ENCODE measurements at places on chromosomes 3 and 15. TPM values are rescaled to one million over a fixed set of nuclear protein-coding genes. Genes with fewer than 3 reads are reported as not detected.
A peak's percentile ranks its signal among the peaks of the same experiment; 100 is the strongest.

GRCh38 chr15:39645138-39645975, 64.5 kb downstream of the THBS1 start:
- no peak for DNase-seq

- DNase-seq = no peak
These were observed 90.0 kb downstream of the GAP43 start for GRCh38 chr3:115713284-115713683.

DNA sequence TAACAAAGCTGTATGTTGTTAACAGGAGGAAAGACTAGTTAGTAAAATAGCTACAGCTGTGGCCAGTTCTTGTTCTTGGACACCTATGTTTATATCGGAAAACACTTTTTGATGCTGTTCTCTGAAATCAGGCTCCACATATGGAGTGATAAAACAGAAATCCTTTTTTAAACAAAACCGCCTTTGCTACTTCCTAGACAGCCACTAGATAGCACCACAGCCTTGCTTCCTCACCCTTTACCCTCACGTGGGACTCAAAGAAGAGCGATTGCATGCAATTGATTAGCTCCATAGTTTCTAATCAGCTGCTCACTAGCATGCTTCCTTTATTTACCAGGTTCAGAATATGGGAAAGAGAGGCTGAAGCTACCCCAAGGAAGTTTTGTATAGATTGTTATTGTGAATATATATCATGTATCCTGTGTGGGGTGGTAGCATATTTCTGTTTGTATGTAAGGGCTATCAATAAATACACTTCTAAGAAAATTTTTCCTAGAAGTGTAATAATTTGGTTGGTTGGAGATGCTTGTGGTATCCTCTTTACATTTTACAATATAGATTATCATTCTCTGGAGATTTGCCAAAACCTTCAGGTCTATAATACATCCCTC, 4.3 kb upstream of the MTFMT start:
- DNase-seq = no peak

DNA sequence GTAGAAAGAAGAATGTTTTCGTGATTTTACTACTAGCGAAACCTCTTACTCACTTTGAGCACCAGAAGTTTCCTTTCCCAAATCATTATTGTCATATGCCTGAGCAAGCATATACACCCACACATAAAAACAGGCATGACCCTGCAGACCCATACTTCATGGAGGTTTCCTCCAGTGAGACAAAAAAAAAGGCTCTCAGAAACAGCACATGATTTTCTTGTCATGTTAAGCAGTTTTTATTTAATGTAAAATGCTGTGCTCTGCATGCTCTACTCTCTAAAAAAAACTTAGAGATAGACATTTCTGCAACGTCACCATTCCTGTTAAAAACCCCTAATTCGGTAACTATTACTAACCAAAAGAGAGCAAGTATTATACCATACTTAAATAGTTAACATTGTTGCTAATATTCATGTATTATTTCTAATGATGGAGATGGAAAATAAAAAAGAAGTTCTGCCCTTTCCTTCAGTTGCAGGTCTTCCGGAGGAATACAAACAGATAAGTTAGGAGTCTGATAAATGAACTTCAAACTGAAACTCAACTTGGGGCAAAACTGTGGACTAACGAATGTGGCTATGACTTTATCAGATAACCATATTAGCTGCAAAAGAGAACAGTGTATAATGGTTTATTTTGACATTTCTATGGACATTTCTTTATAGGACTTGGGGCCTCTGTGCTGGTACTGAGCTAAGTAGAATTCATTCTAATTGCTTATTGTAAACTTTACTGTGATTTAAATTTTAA, 15.9 kb downstream of the CD200R1 start:
- DNase-seq = no peak

DNA sequence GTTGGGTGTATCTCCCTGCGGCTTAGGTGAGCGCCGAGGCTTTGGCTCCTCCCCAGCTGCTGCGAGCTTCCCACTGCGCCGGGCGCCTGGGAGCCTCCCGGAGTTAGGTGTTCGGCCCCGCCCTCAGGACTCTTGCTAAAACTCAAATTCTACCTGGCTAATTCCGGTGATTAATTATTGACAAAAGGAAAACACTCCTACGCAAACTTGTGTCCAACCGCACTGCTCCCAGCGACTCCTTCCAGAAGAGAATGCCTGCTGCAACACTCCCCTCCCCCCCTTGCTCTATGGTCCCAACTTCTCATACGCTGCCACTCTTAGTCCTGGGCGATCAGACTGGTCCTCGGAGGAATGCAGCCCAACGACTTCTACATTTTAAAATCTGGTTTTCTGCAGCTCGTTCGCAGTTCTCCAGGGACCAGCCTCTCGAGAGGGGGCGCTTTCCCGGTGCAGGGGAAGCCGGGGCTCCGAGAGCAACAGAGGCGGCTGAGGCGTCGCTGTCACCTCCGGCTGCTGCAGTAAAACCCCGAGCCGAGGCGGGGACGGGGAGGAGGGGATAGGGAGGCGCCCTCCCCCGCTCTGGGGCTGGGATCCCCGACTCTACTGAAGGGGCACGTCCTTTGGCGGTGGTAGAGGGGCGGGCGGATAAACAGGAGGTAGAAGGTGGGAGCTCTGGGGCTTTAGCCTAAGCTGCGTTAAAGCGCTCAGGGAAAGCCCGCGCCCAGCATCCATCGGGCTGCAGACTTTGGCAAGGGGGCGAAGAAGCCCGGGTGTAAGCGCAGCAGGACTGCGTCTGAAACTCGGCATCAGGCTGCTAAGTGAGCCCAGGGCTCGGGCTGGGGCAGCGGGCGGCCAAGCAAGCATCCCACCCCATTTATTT, at the start of gene SPTSSB:
SPTSSB (minus strand) TSS at position 77 of the 880 bp plus-strand sequence. CDS start 25,194 bp downstream, outside the sequence.
- peak; percentile 21 for DNase-seq

- no peak for DNase-seq
These were observed 383.4 kb downstream of the MECOM start for GRCh38 chr3:169280010-169280585.

DNA sequence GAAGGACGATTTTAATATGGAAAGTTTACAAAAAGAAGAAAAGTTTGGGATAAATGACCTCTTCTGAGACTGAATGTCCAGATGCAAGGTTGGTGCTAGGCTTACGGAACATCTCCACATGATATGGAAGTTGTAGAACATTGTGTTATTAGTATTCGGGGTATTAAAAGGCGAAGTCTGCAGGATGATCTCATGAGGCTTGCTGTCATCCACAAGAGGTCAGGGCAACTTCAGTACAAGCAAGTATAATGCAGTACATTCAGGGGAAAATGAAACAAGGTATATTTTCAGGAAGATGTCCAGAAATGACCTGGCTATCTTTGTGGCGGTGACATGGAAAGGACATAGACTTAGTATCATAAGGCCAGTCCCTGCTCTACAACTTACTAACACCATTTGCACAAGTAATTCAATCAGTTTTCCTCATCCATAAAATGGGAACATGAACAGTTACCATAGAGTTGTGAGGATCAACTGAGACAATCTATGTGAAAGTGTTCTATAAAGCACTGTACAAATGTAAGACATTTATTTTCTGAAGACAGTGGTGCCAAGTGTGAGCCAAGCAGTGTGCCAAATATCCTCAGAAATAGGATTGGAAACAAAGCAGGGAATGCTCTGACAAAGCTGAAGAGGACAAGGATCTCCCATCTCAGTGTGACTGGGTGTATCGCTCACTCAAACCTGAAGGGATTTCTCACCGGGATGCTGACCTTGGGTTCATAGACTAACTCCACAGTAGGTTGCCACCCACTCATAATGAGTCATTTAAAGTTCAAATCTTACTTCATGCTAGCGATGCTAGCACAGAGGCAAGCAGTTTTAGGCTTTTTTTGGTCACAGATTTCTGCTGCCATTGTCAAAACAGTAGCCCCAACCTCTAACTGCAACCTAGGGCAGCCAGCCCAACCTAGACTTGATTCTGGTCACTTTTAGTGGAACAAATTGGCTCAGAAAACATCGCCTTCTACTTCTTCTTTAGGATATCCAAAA, 118.3 kb downstream of the TIGIT start:
- no peak for DNase-seq

DNA sequence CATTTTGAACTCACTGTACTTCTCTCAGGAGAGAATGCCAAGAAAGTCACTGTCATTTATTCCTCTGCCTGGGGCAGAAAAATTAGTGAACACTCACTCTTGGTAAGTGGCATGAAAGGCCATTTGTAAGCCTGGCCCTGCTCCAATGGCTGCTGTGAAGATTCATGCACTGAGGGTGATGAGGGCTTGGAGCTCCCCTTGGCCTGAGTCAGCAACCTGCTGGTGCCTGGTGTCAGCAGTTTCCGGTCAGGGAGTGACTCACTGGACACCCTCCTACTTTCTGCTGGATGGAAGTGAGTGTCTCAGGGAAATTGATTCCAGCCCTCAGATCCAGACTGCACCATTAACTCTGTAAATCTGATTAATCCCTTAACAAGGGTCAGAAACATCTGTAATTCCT, 37.6 kb downstream of the TRA2B start:
- no peak for DNase-seq

DNA sequence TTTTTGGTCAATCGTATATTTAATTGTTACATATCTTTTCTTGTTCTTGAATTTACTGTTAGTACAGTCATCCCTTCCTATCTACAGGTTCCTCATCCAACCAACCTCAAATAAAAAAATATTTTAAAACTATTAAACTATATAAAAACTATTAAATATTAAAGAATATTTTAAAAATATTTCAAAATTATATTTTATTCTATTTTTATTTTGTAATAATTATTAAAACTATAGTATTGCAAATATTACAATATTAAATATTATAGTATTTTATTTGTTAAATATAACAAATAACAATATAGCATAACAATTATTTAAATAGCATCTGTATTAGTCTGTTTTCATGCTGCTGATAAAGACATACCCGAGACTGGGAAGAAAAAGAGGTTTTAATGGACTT, 357.9 kb upstream of the GOLIM4 start:
- DNase-seq = no peak

- DNase-seq = no peak
These were observed 401 bp downstream of the RAMAC start for GRCh38 chr15:82986442-82986780.

DNA sequence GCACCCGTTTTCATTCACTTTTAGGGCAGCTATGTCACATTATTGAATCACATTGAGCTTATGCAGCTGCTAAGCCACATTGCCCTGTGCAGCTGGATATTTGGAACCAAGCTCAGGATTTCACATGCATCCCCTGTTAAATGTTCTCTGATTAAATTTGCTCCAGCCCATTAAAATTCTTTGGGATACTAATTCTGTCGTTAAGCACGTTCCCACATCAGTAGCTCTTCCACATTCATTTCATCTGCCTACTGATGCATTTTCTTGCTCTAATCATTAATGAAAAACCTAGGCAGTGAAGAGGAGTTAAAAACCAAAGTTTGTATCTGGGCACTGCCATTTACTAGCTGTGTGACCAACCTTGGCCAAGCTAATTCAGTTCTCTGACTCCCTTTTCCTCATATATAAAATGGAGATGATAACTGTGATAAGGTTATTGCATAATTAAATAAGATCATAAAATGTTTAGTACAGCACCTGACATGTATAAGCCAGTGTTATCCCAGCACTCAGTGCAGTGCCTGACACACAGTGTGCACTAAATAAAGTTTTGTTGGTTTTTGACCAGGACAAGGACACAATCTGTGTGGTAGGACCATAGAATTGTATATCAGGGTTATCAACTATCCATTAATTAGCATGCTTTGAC, 222.2 kb upstream of the ATP11B start:
- DNase-seq = no peak

- no peak for DNase-seq
These were observed 249.3 kb upstream of the FEZF2 start for GRCh38 chr3:62622553-62623174.

DNA sequence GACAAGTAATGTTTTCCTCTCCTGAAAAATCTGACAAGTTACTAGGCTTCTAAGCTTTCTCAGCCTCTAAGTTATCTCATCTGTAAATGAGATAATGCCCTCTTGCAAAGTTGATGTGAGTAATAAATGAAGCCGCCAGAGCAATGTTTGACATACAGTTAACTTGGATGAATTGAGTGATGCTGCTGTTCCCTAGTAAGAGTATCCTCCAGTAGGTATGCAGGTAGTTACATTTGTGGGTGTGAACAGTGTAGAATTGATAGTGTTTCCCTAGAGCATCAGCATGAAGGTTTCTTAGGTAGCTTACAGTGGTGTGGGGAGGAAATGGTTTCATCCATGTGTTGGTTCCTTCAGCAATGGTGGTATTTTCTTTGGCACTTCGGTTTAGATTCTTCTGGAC, 3.4 kb downstream of the ATP2C1 start:
- no peak for DNase-seq

DNA sequence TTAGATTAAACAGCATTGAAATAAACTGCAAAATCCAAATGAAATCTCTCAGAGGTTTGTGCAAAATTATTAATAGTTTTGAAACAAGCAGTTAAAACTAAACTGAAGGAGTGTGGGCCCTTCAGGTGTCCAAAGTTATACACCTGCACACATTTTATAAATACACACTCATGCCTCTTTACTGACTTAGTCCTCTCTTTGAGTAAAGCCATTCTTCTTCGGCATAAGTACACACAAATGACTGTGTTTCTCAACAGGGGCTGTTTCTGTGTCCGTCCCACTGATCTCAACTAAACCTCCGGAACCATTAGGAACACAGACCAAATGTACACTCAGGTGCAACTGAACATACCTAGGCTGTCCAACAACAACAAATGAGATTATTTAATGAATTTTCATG, 18.8 kb downstream of the MECOM start:
- no peak for DNase-seq

DNA sequence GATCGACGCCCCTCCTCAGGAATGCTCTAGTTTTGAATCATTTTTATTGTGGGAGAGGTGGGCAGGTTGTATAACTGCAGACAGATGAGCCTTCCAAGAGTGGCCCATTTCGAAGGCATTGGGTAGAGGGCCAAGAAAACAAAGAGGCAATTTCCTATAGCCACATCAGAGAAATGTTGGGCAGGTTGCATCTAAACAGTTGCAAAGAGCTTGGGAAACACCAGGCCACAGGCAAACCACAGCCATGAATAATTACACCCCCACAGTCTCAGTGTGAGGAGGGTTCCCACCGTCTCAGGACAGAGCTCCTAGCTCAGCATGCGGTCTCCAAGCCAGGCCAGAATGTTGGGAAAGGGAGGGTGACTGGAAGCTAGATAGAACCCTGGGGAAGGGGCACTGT, 257.3 kb downstream of the ABHD5 start:
- no peak for DNase-seq

DNA sequence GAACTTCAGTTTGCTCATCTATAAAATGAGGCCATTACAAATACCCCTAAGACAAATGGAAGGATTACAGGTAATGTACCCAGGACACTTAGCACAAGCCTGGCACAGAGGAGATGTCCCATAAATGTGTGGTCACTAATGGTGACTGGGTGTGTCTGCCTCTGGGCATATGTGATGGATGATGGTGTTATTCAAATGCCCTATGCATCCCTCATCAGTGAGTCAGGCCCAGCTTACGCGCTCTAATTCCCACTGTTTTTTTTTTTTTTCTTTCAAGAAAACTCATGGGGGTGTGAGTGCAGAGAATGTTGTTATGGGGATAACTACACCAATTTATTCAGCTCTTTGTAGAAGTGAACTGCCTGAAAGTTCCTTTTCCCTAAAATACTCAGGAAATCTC, 23.6 kb upstream of the KIF23 start:
- DNase-seq = no peak

The AHSG gene
- total RNA-seq = not detected

The ITIH1 gene
- not detected for total RNA-seq

The HIGD2B gene
- not detected for total RNA-seq

The SEMA6D gene
- not detected for total RNA-seq

The AQP9 gene
- 0.78 TPM for total RNA-seq

The XIRP1 gene
- total RNA-seq = not detected

The ZNF80 gene
- total RNA-seq = 0.97 TPM

The GP5 gene
- total RNA-seq = 4.0 TPM

The EPHA3 gene
- total RNA-seq = not detected

The LSG1 gene
- total RNA-seq = 42.0 TPM

The APOD gene
- not detected for total RNA-seq

The AGBL1 gene
- not detected for total RNA-seq
